ENCODE measurements at places on chromosomes 1 and 21.

- DNase-seq: no peak
Measured at GRCh38 chr1:9910076-9910422, at the start of gene CTNNBIP1. Gene CTNNBIP1 (minus strand): TSS chr1:9910269. CDS start chr1:9872064, 38,205 bp downstream.

DNA sequence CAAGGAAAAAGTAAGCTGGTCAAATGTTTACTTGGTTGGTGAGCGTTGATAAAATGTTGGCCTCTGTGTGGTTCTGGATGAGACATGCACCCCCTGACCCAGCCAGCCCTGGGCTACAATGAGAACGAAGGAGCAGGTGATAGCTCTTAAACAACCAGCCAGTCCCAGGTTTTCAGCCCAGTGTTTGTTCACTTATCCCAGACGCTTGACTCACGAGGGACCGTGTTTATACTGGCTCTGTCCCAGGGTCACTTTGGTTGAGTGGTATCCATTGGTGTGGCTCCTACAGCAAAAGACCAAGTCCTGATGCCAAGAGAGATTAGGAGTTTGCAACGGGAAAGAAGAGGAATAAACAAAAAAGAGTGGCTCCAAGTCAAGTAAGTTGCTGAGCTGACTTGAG is 86.9 kb downstream of the KCNJ15 start:
- no peak for DNase-seq

- DNase-seq: no peak
Measured at GRCh38 chr1:147897029-147897752, 5.4 kb upstream of the GJA8 start.

- no peak for DNase-seq
Measured at GRCh38 chr21:44988607-44989536, 49.0 kb downstream of the SLX9 start.

GRCh38 chr1:63906047-63906704 is 132.4 kb downstream of the ROR1 start:
- DNase-seq: no peak

Data from amniotic stem cell (primary cell).